Fibroblast of villous mesenchyme (primary cell): ENCODE measurements at places on chromosomes 4 and X. TPM values are rescaled to one million over a fixed set of nuclear protein-coding genes. Genes with fewer than 3 reads are reported as not detected.

GRCh38 chr4:8210010-8210409 lies 10.9 kb downstream of the SH3TC1 start:
- DNase-seq, result no peak

- no peak for DNase-seq
These were observed 27.4 kb upstream of the SPON2 start for GRCh38 chr4:1199556-1200331.

GRCh38 chr4:3368841-3369760 lies 72.7 kb upstream of the HGFAC start:
- no peak for DNase-seq

- DNase-seq, result peak; percentile 92
These were observed 58.5 kb downstream of the TSC22D3 start for GRCh38 chrX:107716816-107717700.

POLA1 gene
- total RNA-seq, result 11.9 and 13.8 TPM in 2 replicates

SLC4A4 gene
- total RNA-seq, result 12.5 and 13.5 TPM in 2 replicates
